Activated CD4-positive, CD25-positive, alpha-beta regulatory T cell treated with anti-CD3 and anti-CD28 coated beads, Interleukin-2, amount 50 U/mL, for 16 hours (primary cell): ENCODE measurements at places on chromosomes 5 and 9.

GRCh38 chr5:100841358-100842076, 61.6 kb downstream of the ST8SIA4 start:
- no peak for DNase-seq

GRCh38 chr5:13930541-13931171, 13.8 kb downstream of the DNAH5 start:
- no peak for DNase-seq

DNA sequence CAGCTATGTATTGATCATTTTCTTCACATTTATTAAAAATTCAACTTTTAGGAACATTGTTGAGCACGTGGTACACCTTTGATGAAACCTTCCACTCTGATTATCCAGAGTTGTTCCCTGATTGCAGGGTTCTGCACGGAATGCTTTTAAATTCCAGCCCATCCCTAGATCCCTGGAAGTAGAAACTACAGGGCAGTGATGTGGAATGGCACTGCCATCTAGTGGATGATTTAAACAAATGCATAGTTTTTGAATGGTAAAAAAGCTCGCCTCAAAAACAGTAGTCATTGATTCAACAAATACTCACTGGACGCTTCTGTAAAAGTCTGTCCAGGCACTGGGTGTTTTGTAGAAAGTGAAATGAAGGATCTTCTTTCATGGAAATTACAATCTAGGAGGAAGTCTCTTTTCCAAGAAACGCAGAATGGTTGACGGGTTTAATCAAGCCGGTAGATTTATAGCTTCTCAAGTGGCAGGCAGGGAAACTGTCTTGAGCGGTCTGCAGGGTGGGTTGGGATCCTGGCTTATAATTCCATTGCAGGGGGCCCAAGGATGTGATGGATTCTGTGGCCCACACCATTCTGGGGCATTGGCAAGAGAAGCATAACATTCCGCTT, 118.4 kb downstream of the ARHGAP26 start:
- DNase-seq = no peak

GRCh38 chr5:143717400-143717799, 94.6 kb upstream of the HMHB1 start:
- DNase-seq = no peak

DNA sequence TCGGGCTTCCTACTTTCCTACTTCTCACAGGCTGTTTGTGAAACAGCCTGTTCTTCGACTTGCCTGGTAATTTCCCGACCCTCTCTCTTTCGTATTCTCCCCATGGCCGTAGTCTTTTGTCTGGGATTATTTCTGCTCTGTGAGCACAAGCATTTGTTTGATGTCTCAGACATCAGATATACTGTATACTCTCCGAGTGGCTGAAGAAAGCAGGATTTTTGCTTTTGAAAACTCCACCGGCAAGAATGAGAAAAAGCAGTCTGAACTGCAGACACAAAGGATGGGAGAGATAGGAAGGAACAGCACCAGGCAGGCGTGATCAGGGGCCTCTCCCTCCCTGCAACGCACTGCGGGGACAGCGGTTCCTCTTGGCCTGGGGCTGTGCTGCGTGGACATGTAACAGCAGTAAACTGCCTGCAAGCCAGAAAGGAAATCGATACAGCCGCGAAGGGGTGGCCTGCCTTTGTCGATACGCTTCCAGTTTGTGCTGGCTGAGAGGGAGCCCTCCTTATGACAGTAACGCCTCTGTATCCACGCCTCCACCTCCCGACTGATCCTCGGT, 313.9 kb upstream of the TLE4 start:
- DNase-seq = no peak

- no peak for DNase-seq
These were observed 15.7 kb upstream of the AIF1L start for GRCh38 chr9:131080589-131080988.

GRCh38 chr9:100583014-100583802, 5.3 kb downstream of the CAVIN4 start:
- no peak for DNase-seq

DNA sequence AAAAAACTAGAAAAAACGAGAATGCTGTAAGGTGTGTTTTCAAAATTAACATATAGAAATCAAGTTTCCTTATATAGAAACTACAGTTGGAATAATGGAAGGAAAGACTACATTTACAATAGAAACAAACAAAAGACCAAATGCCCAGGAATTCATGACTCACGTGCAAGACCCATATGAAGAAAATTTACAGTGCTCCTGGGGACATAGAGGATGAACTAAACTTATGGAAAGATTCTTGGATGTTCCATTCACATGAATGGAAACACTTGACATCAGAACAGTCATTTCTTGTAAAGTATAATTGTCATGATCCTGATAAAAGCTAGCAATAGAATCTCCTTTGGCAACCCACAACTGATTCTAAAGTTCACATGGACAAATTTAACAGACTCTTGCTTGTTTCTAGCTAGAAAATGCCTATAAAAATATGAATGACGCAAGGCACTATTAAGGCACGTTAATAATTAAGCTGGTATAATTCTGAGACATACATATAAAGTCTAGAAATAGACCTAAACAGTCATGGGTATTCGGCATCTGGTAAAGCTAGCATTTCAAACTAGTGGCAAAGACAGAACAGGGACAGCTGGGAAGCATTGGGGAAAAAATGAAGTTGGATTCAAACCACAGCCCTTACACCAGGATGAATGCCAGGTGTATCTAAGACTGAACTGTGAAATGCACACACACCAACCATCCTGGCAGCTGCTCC, 5.1 kb upstream of the ZFP62 start:
- no peak for DNase-seq

GRCh38 chr5:161600156-161600555, 53.6 kb upstream of the GABRB2 start:
- DNase-seq = no peak

- no peak for DNase-seq
These were observed 28.1 kb downstream of the ZNF608 start for GRCh38 chr5:124718380-124718789.

- no peak for DNase-seq
These were observed 5.5 kb downstream of the CDC37L1 start for GRCh38 chr9:4684820-4685219.

GRCh38 chr5:62190173-62190572, 115.8 kb upstream of the KIF2A start:
- no peak for DNase-seq

DNA sequence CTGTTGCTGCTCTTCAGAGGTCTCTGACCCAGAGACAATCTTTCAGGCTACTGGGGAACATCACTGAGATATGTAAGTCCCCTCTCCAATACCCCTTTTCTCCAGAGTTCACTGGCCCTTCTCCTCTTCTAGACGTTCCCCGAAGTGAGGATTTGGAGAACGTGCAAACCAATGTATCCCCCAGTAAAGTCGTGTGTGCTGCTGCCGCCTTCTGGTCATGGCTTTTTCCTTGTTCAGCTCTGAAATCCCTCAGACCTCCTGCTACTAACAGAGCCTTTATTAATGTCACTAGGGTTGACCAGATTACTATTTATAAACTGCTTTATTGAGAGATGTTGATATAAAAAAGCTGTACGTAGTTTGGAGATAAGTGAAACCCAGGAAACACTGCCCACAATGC, 1028.6 kb downstream of the CDH9 start:
- DNase-seq = no peak

- DNase-seq = no peak
These were observed 481.7 kb upstream of the PAPPA start for GRCh38 chr9:115671963-115672305.

GRCh38 chr9:93028448-93029006, 30.0 kb upstream of the SUSD3 start:
- peak; percentile 37 for DNase-seq

DNA sequence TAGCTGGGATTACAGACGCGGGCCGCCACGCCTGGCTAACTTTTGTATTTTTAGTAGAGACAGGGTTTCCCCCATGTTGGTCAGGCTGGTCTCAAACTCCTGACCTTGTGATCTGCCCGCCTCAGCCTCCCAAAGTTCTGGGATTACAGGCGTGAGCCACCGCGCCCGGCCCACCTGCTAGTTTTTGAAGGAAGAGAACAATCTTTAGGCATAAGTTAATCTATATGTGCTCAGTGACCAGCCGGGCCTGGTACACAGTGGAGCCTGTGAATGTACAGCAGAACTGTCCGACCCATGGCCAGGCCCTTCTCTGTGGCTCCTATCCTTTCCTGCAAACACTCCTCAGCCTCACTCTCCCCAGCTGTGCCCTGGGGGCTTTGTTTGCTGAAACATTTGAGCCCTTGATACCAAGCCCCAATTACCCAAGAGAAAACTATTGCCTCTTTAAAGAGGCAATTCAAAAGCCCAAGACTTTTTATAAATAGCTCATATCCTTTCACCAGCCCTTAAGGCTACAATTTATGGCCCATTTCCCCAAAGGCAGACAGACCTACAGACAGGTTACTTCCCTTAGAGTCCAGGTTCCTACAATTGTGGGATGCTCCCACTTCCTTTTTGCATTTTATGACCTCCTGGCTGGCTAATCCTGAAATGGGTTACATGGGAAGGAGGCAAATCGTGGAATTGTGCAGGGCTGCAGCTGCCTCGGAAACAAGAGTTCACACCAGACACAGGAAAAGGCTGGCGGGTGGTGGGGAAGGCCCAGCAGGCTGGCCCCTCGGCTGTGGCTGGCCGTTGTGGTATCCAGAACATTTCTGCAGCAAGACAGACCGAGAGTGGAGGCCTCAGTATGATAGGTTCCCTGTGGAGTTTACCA, 37.5 kb downstream of the SPRY4 start:
- DNase-seq = no peak

DNA sequence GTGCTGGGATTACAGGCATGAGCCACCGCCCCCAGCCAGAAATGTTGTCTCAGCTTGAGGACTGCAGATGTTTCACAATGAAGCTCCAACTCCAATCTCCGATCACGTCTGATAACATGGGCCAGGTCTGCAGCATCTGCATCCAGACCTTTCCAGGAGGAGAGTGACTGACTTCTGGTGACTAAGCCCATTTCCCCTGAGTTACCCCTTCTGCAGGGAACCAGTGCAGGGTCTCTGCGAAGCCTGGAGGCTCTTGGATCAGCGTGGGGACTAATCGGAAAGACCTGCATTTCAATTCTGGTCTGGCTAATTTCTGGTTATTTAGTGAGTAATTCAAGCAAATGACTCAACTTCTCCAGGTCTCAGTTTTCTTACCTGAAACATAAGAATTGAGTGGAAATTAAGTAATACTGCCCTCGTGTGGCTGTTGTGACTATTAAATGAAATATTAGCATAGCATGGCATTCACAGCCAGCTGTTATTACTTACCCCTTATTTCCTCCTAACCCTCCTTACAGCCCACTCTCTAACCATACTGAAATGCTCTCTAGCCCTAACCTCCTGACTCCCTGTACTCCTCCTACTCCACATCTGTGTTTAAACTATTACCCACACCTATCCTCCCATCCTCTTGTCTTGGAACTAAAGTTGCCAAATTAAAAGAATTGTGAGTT, 2.2 kb upstream of the GNPDA1 start:
- peak; percentile 47 for DNase-seq

DNA sequence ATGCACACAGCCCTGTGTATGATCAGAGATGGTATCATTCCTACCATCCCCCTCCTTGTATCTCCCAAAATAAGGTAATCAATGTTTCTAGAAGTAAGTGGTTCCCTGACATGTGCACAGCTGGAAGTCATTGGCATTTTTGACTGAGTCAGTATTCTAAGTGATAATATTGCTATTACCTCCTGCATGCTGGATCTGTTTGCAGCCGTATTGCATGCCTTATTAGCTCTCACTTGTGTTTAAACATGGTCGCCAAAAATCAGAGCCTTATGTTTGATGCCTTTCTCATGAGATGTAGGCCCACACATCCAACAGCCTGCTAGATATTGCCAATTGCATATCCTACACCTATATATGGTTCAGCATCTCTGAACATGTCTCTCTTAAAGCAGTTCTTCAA, 254.3 kb downstream of the CDH12 start:
- no peak for DNase-seq

DNA sequence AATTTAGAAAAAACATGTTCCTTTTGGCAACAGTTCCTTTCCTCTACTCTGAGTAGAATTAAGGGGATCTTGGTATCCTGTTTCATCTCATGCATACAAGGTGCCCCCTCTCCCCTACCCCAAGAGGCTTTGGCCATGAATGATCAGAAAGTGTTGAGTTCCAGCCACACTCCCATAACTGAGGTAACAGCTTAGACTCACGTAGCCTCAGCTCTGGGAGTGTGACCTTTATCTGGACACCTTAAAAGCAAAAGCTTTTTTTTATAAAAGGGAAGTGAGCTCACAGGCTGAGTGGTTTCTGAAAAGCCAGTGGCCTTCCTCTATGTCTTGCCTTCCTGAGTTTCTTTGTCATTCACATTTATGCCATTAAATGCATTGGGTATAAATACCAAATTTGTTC, 900 bp upstream of the HAVCR2 start:
- DNase-seq = no peak

- no peak for DNase-seq
These were observed 82.0 kb downstream of the YIPF5 start for GRCh38 chr5:144088206-144089064.

DNA sequence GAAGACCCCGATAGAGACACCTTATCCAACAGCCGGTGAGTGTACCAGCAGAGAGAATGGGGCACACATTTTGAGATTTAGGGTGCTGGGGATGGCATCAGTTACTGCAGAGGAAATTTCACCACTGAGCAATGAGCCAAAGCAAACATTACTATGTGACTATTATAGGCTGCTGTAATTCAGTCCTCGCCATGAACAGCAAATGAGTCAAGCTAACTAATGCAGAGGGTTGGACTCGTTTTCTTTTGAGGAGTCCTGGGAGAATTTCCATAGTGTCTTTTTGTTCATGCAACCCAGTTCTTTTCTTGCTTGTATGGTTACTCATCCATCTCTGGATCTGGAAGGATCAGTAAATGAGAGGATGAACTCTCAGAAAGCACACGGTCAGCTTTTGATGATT, 323.8 kb downstream of the PSAT1 start:
- no peak for DNase-seq
